ENCODE measurements at places on chromosomes 5 and 9.
A peak's percentile ranks its signal among the peaks of the same experiment; 100 is the strongest.

- DNase-seq, result no peak
Observed at GRCh38 chr5:132103969-132104391, 30.4 kb downstream of the CSF2 start.

GRCh38 chr9:136107953-136108647 lies 10.6 kb downstream of the TMEM250 start:
- peak; percentile 31 for DNase-seq

GRCh38 chr9:120965344-120966012 lies 38.9 kb upstream of the TRAF1 start:
- no peak for DNase-seq

DNA sequence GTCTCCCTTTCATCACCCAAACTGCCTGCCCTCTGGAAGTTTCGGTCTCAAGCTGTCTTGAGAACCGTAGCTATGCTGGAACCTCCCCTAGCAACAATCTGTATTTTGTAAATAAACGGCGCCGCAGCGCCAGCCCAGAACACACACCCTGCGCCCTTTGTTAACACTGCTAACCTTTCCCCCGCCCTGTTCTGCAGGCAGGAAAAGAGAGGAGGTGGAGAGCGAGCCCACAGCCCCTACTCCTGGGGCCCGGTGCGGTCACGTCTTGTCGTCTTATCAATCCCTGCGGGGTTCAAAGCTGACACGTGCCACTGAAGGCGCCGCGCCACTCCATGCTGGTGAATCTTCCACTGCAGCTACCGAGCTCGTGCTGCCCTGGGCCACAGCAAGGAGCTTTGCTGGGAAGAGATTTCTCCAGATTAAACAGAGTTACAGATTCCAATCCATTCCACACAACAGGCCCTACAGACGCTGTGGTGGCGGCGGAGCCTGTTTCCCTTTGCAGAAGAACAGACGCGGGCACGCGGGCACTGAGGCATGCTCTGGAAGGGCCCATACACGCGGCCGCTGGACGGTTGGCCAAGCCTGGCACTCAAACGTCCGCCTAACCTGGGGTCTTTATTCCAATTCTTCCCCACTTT lies 25.3 kb downstream of the ZDHHC11B start:
- DNase-seq, result peak; percentile 85

GRCh38 chr5:65769539-65769938 lies 47.5 kb downstream of the NLN start:
- no peak for DNase-seq

DNA sequence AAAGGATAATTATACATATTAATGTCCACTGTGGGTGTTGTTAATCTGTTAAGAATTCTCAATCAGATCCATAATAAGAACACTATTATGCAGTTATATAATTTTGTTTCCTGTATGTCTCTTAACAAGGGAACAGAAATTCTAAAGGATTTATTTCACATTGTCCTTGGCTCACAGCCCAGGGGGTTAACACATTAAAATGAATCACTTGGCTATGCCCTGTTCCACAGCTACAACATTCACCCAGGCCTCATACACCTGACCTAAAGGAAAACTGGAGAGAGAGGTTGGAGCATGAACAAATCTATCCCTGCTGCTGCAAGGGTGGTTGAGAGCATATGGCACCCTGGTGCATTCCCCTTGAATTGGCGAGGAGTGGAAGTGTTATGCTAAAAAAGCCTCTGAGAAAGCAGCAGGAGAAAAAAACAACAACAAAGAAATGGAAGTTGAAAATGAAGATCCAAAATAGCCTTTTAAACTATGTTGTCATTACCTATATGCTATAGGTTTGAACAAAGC lies 116.0 kb downstream of the KCNN2 start:
- DNase-seq, result no peak

DNA sequence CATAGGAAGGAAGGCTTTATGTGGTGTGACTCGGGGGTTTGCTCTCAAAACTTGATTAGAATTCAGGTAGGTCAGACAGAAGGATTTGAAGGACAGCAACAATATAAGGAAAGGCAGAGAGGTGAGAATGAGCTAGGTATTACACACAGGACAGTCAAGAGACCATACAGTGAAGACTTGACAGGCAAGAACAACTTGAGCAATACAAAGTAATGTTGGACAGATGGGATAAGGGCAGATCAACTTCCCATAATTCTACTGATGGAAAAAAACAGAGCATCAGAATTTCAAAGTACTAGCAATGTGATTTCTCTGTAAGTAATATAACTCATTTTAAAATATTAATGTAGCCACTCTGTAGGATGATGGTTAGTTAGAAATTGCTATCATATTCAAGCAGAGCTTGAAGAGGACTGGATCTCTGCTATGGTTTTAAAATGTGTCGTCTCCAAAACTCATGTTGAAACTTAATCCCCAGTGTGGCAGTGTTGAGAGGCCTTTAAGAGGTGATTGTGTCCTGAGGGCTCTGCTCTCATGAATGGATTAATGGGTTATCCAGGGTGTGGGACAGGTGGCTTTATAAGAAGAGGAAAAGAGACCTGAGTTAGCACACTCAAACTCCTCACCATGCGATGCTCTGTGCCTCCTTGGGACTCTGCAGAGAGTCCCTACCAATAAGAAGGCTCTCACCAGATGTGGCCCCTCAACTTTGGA lies 22.4 kb upstream of the HOMER1 start:
- DNase-seq, result no peak

DNA sequence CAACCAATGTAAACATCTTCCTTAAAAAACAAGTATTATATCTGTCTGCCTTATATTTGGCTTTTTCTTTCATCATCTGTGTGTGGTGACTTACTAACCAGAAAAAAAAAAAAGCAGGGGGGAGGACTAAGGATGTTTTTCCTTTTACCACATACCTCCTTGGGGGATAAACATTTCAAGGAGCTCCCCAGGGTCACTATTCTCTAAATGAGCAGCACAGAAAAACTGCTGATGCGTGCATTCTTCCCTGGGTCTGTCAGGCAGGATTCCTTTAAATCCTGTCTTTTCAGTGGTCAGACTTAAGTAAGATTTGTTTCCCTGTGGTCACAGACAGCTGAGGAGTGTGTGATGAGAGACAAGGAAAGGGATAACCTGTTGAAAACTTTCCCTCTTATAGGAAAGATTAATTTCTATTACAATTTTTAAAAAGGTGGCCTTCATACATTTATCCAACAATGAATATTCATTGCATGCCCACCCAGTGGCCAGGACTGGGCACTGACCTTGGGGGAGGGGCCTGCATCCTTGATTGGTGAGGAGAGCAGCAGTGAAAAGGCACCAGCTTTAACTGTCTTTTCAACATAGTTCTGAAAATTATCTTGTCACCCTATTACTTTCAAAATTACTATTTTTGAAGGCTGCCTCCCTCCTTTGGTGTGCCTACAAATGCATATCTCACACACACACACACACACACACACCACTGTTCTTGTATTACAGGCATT lies 123.1 kb downstream of the TLE4 start:
- DNase-seq, result no peak

DNA sequence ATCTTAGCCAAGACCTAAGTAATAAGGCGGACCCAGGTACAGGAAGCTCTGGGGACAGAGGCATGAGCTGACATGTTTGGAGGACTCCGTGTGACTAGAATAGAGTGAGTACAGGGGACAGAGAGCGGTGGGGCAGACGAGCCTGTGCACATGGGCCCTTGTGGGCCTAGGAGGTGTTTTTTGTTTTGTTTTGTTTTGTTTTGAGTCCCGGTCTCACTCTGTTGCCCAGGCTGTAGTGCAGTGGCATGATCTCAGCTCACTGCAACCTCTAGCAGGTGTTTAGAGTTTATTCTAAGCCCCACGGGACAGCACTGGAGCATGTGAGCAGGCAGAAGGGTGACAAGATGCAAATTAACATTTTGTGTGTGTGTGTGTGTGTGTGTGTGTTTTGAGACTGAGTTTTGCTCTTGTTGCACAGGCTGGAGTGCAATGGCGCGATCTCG lies 3.1 kb upstream of the EEIG1 start:
- no peak for DNase-seq

GRCh38 chr5:141135030-141135717 lies at the start of gene PCDHB5:
Gene PCDHB5 (plus strand): TSS chr5:141135206. CDS start chr5:141135435, 229 bp downstream.
- DNase-seq, result no peak

- no peak for DNase-seq
Observed at GRCh38 chr9:79796411-79796810, 224.6 kb downstream of the TLE4 start.

GRCh38 chr5:28855626-28856025 lies 1817.2 kb upstream of the CDH9 start:
- DNase-seq, result no peak

DNA sequence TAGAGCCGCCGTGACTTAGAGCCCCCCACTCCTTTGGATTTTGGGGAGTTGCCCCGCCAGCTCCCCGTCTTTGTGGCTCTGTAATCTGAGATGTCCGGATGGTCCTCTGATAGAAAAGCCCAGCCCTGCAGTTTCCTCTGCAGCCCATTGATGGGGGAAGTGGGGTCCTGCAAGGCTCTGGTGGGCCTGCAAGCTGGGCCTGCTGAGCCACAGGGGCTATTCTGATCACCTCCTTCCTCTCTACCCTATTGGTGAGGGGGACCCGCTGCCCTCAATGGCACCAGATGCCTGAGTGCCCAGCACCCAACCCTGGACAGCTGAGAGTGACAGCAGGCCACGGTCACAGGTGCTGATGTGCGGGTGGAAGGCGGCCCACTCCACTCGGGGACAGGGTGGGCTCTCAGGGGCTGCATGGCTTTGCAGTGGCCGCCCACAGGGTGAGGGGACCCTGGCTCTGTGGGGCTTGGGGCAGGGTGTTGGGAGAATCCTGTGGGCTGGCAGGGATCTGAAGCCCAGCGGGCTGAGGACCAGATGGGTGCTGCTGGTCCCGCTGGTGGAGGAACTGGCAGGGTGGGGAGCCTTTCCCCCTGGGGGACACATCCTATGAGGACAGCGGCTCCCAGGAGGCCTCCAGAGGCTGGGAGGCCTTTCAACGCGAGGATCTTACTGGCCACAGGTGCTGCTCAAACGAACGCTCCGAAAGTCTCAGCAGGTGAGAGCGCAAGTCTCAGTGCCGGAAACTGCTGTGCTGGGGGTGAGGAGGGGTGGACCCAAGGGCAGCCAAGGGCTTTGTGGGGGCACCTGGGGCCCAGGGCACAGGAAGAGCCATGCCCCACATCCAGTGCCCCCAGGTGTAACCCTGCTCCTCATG lies 30.0 kb upstream of the LPCAT1 start:
- no peak for DNase-seq

GRCh38 chr5:1393571-1394501 lies 48.9 kb upstream of the CLPTM1L start:
- no peak for DNase-seq

DNA sequence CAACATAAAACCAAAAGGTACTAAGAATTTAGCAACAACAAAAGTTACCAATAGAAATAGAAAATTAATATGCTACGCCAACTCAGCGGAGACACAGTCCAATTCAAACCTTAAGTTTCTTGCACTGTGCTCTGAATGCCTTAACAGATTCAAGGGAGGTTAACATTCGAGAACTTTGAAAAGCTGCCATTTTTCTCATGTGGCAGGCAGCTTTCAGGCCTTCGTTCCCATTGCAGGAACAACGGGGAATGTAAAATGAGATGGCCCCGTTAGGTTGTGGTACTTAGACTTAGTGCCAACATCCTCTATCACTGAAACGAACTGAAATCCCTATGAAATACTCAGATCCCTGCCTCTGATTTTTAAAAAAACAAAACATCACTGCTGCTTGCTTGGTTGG lies 22.4 kb downstream of the FNBP1 start:
- no peak for DNase-seq

DNA sequence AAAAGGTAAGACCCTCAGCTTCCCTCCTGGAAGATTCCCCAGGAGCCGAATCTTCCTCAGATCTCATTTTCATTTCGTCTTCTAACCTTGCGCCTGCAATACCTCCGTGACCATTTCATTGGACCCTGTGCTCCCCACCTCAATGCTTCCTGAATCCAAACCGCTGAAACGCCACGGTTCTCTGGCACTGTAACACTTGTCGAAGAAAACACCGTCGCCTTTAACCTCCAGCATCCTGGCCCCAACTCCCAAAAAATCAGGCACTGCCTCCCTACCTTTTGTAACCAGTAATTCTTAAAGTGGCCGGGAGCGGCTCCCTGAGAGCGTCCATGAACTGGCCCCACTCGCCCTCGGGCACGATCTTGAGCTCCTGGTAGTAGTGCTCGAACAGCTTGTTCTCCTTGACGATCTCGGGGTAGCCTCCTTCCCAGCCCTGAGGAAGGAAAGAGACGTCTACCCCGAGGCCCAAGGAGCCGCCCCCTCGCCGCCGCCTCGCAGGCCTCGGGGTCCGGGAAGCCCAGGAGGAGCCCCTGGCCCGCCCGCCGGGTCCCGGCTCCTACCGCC lies 438 bp downstream of the NSUN2 start:
- no peak for DNase-seq

Data from PC-9 (cell line).